ENCODE measurements at places on chromosomes 12 and 14.

DNA sequence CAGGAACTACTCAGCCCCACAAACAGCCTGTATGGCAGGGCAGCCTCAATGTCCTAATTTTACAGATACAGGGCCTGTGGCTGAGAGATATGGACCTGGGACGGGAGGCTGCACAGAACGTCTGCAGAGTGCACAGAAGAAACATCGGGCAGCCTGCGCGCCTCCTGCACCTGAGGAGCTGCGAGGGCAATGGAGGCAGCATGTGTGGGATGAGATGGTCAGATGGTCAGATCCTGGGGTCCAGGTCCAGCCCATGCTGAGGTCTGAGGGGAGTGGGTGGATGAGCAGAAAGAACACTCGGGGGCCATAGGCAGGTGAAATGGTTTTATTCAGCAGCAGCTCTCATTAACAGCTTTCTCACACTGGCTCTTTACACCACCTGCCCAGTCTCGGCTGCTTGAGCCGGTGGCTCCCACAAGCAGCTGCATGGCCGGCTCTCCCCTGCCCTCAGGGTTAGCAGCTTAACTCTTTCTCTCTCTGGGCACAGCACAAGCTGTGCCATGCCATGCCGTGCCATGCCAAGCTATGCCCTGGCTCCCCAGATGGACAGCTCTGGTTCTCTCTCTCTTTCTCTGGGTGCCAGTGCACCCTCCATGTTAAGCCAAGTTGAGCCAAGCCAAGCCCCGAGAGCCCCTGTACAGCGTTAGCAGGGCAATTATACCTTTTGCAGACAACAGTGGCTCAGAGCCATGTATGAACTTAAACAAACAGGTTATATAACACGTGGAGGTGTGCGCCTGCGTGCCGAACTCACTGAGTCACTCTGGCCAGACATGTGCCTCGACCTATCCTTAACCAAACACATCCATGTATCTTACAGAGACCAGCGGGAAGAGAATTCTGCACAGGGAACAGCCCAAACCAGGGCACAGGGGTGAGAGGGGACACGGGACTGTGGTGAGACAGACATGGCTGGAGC is 47.6 kb downstream of the RIMBP2 start:
- DNase-seq, result no peak

GRCh38 chr12:120980800-120981368 is 2.5 kb downstream of the HNF1A start:
- no peak for DNase-seq

DNA sequence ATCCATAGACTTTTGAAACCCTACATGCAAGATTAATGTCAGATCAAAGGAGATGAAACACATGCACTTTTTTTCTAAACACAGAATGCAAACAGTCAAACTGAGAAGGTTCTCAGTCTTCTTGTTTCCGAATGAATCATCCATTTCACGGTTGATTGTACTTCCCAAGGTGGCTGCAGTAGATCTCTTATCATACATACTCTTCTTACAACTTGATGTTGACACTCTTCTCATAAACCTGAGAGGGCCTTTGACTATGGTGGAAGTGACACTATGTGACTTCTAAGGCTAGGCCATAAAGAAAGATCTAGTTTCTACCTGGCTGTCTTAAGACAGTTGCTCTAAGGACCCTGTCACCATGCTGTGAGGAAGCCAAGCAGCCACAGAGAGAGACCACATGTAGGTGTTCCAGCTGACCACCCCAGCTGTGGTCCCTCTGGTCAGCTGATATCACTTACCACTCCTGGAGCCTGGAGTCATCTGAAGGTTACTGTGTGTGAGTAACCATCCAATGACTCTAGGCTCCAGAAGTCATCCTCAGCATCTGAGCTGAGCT is 67.2 kb upstream of the HMGA2 start:
- no peak for DNase-seq

DNA sequence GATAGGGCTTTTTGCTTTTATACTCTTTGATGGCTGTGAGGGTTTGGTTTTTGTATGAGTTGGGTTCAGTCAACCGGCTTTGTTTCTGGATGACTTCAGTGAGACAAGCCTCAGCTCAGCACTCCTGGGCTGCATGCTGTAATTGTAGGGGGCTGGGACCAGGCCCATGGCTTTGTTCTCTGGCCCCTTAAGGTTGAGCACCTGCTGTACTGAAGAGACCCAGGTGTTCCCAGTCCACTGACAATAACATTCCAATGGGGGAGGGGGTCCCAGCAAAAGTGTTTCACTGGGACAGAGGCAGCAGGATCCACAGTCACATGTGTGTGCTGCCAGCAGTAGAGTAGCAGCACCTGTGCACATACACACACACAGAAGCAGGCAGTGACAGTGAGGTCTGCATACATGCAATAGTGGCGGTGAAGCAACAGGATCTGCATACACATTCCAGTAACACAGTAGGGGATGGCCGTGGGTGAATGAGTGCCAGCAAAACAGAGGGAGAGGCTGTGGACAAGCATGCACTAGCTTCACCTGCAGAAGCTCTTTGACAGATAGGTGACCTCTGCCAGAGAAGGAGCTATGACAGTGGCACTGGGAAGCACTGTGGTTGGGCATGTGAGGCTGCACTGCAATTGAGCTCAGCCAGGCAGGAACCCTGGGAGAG is 240.4 kb downstream of the ASCL1 start:
- no peak for DNase-seq

GRCh38 chr12:127414636-127415035 is 852.3 kb upstream of the TMEM132C start:
- no peak for DNase-seq

GRCh38 chr12:42322567-42322966 is 3.3 kb downstream of the ZCRB1 start:
- no peak for DNase-seq

DNA sequence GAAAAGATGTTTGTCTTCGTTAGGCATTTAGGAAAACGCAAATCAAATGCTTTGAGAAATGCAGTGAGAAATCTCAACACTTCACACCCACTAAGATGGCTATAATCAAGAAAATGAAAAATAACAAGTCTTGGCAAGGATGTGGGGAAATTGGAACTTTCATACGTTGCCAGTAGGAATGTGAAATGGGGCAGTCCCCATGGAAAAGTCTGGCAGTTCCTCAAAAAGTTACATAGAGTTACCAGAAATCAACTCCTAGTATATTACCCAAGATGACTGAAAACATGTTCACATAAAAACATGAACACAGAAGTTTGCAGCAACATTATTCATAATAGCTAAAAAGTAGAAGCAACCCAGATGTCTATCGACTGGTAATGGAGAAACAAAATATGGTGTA is 41.5 kb upstream of the LRTM2 start:
- no peak for DNase-seq

GRCh38 chr14:29821661-29822429 is 105.8 kb downstream of the PRKD1 start:
- DNase-seq, result no peak

GRCh38 chr14:101728367-101728742 is 33.2 kb upstream of the PPP2R5C start:
- no peak for DNase-seq

DNA sequence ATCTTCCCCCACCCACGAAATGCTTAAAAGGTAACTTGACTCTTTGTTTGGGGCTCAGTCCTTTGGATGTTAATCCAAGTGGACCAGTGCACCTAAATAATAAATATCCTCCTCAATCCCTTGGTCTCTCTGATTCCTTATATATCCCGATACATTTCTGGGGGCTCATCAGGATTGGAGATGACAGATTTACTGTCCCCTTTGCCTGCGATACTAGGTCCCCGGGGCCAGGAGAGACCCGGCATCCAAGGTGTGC is 26.3 kb downstream of the KLRK1 start:
- no peak for DNase-seq

DNA sequence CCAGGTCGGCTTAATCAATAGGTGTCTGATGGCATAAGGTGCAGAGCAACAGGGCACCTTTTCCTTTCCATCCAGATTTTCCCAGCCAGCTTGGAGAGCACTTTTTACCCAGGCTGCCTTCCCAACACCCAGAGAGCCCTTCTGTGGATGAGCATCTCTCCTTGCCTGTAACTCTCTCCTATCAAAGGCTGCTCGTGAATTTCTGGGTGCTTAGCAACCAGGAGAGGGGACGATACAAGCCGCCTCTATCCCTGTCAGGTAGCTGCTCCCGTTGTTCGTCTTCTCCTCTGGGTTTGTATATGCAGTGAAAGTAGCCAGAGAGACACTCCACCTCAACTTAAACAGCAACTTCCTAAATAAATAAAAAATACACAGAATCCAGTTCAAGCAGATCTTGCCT is 124.2 kb downstream of the CACNA1C start:
- DNase-seq, result no peak

- DNase-seq, result no peak
Measured at GRCh38 chr12:23751641-23752040, 197.8 kb downstream of the SOX5 start.

DNA sequence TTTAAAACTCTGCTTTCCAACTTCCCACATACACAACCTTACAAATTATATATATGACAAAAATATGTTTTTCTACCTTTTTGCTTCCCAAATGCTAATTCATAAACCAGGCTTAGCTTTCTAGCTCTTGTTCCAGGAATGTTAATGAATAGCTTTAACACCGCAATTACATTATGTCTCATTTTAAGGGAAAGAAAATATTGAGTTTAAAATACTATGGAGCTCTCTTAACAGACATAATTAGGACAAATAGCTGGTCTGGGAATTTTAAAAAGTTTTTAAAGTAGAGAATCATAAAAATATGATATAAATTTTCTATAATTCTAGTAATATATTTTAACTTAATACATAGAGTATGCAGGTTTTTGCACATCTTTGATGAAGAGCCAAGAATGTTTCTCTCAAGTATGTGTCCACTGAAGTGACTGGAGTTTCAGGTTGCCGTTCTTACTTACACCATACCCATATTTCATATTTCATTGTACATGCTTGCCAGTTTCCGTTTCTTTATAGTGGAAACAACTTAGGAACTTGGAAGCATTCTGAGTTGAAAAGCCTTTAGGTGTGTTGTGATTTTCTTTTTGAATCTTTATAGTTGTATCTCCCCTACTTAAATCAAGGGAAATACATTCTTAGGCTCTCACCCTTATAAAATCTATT is 90.6 kb upstream of the SLCO1C1 start:
- no peak for DNase-seq

GRCh38 chr14:101017806-101018560 is 114.5 kb upstream of the RTL1 start:
- no peak for DNase-seq

- DNase-seq, result peak; percentile 23
Measured at GRCh38 chr14:70714055-70714550, 72.4 kb downstream of the TTC9 start.

DNA sequence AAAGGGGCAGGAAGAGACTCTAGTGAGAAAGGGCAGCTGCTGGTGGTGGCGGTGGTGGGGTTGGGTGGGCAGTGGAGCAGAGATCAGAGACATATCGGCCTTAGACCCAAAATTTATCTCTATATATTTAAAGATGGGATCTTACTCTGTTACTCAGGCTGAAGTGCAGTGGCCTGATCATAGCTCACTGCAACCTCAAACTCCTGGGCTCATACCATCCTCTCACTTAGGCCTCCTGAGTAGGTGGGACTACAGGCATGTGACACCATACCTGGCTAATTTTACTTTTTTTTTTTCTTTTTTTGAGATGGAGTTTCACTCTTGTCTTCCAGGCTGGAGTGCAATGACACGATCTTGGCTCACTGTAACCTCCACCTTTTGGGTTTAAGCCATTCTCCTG is 18.6 kb upstream of the ITGA5 start:
- DNase-seq, result no peak

- DNase-seq, result peak; percentile 0
Measured at GRCh38 chr12:77064896-77065360, 441 bp downstream of the E2F7 start.

- peak; percentile 48 for DNase-seq
Measured at GRCh38 chr12:117857632-117858612, 110.9 kb downstream of the KSR2 start.

DNA sequence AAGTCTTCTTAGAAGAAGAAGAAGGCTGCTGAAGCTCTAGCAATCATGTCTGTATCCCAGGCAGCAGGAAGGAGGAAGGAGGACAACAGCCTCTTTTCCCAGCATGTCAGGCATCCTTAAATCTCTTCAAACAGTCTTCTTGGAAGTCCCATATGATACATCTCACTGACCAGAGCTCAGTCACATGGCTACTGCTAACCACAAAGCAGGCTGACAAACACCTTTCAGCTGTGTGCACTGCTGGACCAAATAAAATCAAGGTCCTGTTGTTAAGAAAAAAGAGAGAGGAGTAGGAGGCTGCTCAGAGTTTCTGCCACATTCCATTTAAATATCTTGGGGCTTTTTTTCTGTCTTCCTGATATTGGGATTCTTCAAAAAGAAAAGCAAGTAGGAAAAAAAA is 203.4 kb upstream of the PELI2 start:
- DNase-seq, result no peak

Data from activated CD4-positive, alpha-beta T cell treated with anti-CD3 and anti-CD28 coated beads, Interleukin-2, amount 50 U/mL, for 4 hours (primary cell).